Frontal cortex (tissue), 4 donors: ENCODE measurements at places on chromosomes 5 and 9. TPM values are rescaled to one million over a fixed set of nuclear protein-coding genes. Genes with fewer than 3 reads are reported as not detected.

Gene CER1
- not detected for total RNA-seq

DNA sequence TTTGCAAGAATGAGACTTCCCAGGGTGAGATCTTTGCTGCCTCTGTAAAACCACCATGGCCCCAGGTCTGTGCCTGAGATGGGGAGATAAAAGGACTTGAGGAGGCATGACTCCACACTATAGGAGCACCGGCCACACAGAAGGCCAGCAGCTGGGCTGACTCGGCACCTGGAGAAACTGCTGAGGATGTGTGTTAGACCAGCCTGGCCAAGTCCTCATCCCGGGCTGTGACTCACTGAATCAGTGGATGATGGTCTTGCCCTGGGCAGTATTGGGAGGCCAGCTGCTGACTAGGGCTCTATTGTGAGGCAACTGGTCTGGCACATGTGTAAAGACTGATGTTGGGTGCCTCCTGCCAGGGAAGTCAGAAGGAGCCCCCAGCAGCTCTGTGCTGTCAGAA lies 286.2 kb downstream of the ACTL7B start:
- DNase-seq: no peak

DNA sequence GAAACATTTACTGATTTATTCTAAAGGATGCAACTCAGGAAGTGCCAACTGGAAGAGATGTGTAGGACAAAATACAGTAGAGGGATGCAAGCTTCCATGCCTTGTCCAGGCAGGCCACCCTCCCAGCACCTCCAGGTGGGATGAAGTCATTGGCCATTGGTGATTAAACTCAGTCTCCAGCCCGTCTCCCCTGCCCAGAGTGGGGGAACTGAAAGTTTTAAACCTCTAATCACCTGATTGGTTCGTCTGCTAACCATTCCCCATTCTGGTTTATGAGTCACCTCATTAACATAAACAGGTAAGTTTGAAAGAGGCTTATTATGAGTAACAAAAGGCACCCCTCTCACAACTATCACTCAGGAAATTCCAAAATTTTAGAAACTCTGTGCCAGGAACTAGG lies 8.1 kb downstream of the TNFAIP8 start:
- DNase-seq: no peak

- no peak for DNase-seq
These were observed 116.6 kb upstream of the ADAMTSL1 start for GRCh38 chr9:18357321-18357720.

DNA sequence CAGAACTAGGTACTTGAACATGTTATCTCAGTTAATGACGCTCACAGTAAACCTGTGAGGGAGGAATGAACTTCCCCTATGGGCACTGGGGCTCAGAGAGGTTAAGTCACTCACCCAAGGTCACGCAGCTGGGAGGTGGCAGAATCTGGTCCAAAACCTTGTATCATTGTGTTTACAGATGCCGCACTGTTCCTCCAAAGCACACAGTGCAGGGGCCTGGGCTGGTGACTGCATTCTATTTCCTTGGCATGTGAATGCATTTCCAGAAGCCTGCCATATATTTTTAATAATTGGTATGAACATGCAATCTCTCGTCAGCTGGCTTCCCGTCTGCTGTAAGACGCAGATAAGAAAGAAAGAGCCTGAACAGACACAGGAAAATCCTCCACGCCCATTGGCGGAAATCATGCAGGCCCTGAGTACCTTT lies 77.0 kb upstream of the TBC1D2 start:
- DNase-seq: no peak

Gene ATG10
- total RNA-seq: 8.6 TPM
